ENCODE measurements at places on chromosomes 1 and 21.

- DNase-seq: no peak
These were observed 65.8 kb downstream of the AK5 start for GRCh38 chr1:77347646-77348045.

DNA sequence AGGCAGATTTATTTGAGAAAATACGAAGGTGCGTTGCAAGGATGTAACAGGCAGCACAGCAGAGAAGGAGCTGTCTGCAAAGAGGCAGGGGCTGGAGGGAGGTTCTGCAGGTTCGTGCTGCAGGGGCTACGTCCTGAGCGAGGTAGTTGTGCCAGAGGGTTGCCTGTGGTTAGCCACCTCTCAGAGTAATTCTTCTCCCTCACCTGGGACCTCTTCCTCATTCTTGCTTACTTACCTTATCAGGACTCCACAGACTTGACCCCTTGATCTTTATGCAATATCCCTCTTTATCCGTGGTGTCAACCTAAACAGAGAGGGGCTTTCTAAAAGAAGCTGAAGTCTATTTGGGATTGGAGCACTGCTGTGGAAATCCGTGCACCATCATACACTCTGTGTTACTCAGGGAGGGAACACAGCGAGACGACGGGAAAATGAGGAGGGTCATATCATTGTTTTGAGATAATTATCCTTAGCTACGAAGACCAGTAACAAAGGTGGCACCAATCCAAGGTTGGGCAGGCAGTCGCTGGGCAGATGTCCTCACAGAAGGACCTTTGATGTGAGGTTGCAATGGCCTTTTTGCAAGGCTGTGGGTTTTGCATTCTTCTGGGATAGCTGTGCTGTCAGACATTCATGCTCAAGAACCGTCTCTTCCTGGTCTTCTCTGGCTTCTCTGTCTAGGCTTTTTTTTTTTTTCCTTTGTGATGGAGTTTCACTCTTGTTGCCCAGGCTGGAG is 82.8 kb downstream of the WDR4 start:
- no peak for DNase-seq

DNA sequence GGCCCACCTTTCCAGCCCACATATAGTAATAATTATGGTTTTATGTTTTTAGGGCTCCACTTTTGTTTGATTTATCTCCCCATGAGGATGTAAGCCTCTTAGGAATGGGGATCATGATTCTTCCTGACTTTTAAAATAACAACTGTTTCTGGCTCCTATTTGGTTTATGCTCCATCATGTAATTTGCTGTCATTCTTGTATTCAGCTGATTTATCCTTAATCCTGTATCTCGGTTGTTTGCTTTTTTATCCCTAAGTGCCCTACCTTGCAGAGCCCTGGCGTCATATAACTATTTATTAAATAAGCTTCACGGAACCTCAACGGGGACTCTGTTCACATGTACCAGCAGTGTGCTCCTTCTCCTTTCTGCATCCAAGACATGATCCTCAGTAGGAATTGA is 70.7 kb downstream of the RYR2 start:
- DNase-seq: no peak

DNA sequence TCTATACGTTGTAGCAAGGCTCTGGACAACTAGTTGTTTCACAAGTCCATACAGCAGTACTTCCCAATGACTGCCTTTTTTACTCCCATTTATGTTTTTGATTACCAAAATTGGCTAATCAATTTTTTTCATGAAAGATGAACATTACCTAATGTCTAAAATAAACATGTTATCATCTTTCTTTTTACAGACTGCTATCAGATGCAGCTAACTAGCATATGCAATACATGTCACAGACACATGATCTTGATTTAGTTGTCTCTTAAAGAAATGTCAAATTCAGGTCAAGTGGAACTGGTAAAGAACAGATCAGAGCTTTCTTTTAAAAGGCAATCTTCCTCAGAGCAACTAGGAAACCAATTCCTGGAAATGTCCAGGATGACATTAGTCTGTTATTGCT is 630 bp upstream of the DBT start:
- DNase-seq: no peak

- DNase-seq: no peak
These were observed 240.2 kb upstream of the CSF3R start for GRCh38 chr1:36722871-36723270.

DNA sequence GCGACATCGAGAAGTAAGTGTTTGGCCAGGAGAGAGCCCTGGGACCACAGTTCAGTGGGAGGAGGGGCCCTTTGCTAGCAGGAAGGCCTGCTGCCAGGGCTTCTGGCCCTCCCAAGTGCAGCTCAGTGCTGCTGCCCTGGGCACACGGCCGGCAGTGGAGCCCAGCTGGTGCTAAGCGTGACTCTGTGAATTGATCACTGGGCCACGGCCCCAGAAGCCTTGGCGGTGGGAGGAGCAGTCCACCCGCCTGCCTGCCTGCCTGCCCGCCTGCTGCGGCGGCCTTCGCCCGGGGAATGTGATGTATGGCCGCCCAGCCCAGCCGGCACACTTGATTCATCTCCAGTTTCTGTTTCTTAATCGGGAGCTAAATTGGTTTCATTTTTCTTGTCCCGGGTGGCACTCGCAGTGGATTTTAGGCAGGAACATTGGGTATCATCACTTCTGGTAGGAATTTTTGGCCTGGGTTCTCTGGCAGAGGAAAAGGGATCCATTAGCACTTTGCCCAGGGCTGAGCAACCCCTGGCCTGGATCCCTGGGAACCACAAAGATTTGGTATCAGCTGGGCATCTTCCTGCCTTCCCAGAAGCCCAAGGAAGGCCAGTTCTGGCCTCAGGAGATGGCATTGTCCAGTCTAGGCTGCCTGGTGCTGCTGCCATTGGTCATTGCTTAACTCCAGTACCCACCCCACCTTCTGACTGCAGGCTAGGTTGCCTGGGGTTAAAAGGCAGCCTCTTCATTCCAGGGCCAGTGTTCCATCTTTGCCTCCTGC is 28.6 kb downstream of the TMEM53 start:
- DNase-seq: no peak

Measured in CD4-positive, alpha-beta T cell treated with Interferon alpha-2 for 1 hour (primary cell).